Forelimb muscle (tissue), 1 donor: ENCODE measurements at places on chromosomes 7 and 10. TPM values are rescaled to one million over a fixed set of nuclear protein-coding genes. Genes with fewer than 3 reads are reported as not detected.

The ZFAND2A gene
- polyA plus RNA-seq = 13.1 TPM

The CLDN3 gene
- 0.14 TPM for polyA plus RNA-seq

The AOAH gene
- 2.5 TPM for polyA plus RNA-seq

DNA sequence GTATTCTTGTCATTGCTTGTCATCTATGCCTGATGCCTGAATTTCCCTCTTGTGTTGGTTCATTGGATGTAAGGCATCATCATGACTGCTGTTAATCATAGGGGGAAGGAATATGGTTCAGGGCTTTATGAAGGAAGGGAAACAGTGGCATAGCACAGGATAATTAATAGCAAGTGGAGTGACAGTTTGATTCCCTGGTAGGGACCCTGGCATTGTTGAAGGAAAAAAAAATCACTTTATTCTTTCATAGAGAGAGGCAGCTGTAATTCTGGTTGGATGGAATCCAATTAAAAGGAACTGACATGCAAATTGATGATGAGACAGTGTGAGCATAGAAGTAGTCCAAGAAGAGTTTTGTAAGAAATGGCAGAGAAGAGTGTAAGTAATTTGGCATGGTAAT lies 121.4 kb downstream of the AUTS2 start:
- DNase-seq = no peak

- no peak for DNase-seq
Observed at GRCh38 chr7:11748884-11749283, 83.1 kb downstream of the THSD7A start.
